ENCODE measurements at places on chromosomes 4 and X.

DNA sequence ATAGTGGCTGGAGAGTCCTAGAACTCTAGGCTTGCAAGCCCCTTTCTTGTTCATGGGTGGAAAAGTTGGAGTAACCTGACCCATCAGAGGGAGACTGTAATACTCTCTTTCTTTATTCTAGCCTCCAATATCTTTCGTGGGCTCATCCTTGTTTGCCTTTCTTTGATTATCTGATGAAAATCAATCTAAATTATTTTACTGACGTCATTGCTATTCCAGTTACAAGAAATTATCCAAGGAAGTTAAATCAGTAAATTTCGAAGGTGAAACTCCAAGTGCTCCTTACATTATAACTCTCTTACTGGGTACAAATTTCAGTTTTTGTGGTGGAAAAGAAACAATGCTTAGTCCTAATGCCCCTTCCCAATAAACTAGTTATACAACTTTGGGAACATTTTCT lies 412.9 kb downstream of the IDS start:
- DNase-seq = no peak

DNA sequence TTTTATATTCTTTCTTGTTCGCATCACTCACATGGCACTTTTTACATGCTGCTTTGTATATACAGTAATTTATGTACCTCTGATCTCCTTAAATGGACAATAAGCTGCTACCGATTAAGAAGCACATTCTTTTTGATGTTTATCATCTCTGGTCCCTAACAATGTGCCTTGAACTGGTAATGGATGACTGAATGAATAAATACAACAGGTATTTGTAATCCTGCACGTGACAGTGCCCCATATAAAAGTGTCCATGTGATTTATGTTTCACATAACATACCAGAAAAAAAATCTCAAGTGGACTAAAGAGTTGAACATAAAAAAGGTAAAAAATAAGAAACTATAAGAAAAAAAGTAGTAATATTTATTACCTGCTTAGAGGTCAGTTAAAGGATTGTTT lies 7.7 kb upstream of the SLAIN2 start:
- no peak for DNase-seq

DNA sequence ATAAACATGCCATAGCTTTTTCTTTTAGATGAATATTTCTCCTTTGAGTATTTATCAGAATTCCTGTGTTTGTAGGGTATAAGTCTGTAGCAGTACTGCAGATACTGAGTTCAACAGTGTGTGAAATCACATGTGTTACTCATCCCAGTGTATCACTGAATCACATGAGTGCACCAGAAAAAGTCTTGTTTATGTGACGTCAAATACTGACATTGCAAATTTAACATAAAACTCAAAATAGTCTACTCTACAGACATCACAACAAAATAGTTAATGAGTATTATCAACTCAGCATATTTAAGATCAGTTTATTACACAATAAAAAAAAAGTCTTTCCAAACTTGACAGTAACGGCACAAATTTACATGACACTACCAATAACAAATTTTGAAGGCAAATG lies 221.3 kb downstream of the DCTD start:
- DNase-seq = no peak

DNA sequence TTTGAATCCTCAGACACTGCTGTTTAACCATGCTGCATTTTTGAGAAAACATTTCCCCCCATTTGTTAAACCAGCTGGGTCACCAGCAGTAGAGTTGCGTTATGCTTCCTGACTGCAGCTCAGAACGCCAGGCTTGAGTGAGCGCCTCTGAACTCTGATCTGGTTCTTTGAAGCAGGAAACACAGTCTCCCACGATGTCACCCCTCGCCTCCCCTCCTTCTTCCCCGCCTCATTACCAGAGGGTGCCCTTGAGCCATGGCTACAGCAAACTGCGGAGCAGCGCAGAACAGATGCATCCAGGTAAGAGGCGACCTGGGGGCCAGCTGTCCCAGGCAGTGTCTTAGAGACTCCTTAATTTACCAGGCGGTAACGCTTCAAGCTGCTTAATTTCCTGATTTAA lies 78.4 kb downstream of the REPS2 start:
- DNase-seq = no peak

DNA sequence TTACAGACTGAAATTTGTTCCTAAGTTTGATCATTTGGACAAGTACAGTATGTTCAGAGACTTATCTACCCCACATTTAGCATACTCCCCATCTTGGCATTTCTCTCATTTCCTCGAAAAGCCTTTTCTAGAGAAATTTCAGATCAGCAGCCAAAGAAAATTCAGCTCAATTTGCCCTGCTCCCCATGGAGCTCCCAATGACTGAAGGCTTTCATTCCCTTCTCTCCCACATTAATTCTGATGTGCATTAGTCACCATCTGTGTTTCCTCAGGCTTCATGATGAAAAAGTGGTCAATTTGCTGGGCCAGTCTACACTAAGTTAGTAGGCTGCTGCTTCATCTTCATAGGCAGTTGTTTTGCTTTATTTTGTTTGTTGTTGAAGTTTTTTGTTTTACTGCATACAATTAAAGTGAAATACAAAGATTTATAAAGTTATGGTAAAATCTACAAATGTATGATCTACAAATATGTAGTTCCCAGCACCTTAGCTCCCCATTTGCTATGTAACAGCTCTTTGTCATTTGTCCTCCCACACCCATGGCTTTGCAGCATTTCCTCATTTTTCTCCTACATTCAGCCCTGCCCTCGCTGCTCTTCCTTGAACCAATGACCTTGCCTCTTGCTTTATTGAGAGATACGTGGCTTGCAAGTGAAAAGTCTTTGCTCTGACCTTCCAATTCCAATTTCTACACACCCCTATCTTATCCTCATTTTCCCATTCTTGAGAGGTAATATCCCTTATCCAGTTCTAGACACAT lies 193.9 kb downstream of the ANAPC10 start:
- DNase-seq = no peak

- DNase-seq = no peak
These were observed 158.0 kb downstream of the KCNIP4 start for GRCh38 chr4:21790438-21791029.

- DNase-seq = no peak
These were observed 220.9 kb upstream of the PSAPL1 start for GRCh38 chr4:7655511-7656243.

DNA sequence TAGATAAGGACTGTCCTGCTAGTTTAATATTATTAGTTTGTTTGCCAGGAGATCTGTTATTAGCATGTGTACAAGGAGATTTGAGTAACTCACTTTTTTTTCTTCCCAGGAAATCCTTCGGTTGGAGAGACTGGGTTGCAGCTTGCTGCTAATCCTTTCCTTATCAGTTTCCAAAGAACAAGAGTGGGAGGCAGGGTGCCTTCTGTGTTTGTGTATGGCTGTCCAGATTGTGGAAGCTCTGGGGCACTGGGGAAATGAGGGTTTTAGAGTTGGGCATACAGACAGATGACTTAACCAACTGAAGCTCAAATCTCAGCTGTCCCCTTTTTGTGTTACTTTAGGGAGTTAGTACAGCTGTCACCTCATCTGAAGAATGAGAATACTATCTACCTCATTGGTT lies 12.6 kb upstream of the SUPT20HL1 start:
- DNase-seq = no peak

DNA sequence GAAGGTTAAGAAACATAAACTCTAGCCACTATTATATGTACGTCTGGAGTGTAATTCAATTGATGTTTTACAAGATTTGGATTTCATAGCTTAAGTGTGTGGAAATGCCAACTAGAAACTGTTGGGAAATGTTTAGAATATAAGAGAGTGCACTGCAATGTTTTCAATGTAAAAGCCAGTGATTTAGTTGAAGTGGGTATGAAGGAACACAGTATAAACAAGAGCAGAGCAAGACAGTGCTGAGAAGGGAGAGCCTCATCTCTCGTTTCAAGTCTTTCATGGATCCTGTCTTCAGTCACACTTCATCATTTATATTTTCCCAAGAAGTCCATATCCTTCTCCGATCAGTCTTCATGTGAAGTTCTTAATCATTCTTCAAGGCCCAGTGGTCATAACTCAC lies 163.9 kb upstream of the ETNPPL start:
- DNase-seq = no peak

DNA sequence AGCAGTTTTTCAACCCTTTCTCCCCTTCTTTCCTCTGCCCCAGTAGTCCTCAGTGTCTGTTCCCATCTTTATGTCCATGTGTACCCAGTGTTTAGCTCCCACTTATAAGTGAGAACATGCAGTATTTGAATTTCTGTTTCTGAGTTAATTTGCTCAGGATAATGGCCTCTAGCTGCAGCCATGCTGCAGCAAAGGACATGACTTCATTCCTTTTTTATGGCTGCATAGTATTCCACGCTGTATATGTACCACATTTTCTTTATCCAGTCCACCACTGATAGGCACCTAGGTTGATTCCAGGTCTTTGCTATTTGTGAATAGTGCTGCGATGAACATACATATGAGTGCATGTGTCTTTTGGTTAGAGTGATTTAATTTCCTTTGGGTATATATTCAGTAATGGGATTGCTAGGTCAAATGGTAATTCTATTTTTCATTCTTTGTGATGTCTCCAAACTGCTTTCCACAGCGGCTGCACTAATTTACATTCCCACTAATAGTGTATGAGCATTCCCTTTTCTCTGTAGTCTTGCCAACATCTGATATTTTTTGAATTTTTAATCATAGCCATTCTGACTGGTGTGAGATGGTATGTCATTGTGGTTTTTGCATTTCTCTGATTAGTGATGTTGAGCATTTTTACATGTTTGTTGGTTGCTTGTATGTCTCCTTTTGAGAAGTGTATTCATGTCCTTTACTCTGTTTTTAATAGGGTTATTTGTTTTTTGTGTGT lies 54.6 kb upstream of the ANK2 start:
- no peak for DNase-seq

GRCh38 chr4:24780936-24781495 lies 14.4 kb upstream of the SOD3 start:
- DNase-seq = no peak

DNA sequence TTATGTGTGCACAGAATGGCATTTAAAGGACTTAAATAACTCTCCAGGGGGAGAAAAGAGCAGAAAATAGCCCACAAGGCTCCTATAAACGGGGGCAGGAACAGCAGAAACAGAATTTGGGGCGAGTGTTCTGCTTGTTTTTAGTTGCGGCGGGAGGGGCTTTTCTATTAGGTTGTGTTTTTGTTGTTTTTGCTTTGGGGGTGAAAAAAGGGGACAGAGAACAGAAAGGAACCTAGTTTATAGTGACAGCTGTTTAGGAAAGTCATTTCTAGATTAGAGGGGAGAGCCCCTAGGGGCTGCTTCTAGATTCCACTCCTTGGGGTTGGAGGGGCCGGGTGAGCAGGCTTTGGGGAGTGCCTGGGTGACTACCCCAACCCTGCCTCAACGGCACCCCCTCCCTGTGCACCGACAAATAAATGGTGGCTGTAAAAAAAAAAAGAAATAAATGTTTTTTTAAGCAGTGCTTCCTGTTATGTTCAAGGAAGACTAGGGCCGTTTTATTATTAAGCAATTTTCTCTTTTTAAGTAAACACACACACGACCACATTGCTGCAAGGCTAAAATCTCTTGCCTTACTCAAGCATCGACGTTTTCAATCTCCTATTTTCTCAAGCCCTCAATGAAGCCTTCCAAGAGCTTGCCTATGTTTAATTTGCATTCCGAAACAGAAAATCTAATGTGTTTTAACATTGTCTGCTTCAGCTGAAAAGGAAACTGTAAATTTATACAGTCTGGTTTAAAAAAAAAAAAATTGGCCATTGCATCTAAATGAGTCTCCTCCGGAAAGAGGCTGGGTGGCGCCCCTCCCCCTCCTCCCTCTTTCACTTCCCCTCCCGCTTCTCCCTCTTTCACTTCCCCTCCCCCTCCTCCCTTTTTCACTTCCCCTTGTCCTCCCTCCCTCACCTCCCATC lies 123.3 kb upstream of the TBL1X start:
- peak; percentile 61 for DNase-seq

Data from CD4-positive, alpha-beta T cell treated with Interleukin-4 for 4 hours (primary cell).